ENCODE measurements at places on chromosomes 7 and 10. TPM values are rescaled to one million over a fixed set of nuclear protein-coding genes. Genes with fewer than 3 reads are reported as not detected.

Gene PPIA
- total RNA-seq, result 1,829 TPM

Gene ACTR3C
- total RNA-seq, result 23.4 TPM

Gene LRGUK
- total RNA-seq, result 4.7 TPM

Gene NAPEPLD
- total RNA-seq, result 47.8 TPM

Gene ADAM12
- 54.4 TPM for total RNA-seq

Gene STEAP2
- 11.2 TPM for total RNA-seq

Gene PILRB
- 39.7 TPM for total RNA-seq

Gene ASAH2B
- 5.8 TPM for total RNA-seq

Gene FAM25G
- not detected for total RNA-seq

Gene ENTPD1
- 28.9 TPM for total RNA-seq

Gene GPR15LG
- total RNA-seq, result 0.64 TPM

Gene BMPER
- total RNA-seq, result 19.5 TPM

Gene LOXL4
- total RNA-seq, result 5.0 TPM

Gene TEX36
- not detected for total RNA-seq

Gene ADAP1
- total RNA-seq, result 18.6 TPM

Gene CREB5
- 22.1 TPM for total RNA-seq

Gene TRIL
- total RNA-seq, result 110 TPM

Gene RAB19
- 4.7 TPM for total RNA-seq

Gene MSRB2
- total RNA-seq, result 15.4 TPM

Gene AGAP4
- total RNA-seq, result 32.6 TPM

Gene SKIDA1
- total RNA-seq, result 7.5 TPM

Gene TRIM50
- 0.18 TPM for total RNA-seq

Gene VWC2
- 0.70 TPM for total RNA-seq

Gene GNA12
- total RNA-seq, result 27.9 TPM

Gene ANK3
- 189 TPM for total RNA-seq

Gene UCN3
- total RNA-seq, result not detected

Gene EGR2
- total RNA-seq, result 0.76 TPM

Gene NUDT13
- total RNA-seq, result 0.70 TPM

Gene CPVL
- total RNA-seq, result 45.8 TPM

Gene HOXA9
- 61.6 TPM for total RNA-seq

Gene SLC16A12
- 22.7 TPM for total RNA-seq

Gene GIGYF1
- 36.3 TPM for total RNA-seq

Gene INSYN2A
- total RNA-seq, result 5.3 TPM

Gene AVPI1
- total RNA-seq, result 9.9 TPM

Gene IGF2BP3
- total RNA-seq, result 43.4 TPM

Gene ELN
- 108 TPM for total RNA-seq

Gene KCNMA1
- 8.3 TPM for total RNA-seq

Gene ASIC3
- 0.76 TPM for total RNA-seq

Gene HOXA7
- 10.2 TPM for total RNA-seq

Gene BBS9
- 38.3 TPM for total RNA-seq

Gene PPP1R17
- not detected for total RNA-seq

Gene CYP3A7
- 0.35 TPM for total RNA-seq

Gene NRCAM
- 17.8 TPM for total RNA-seq

Gene ADAM22
- total RNA-seq, result 18.6 TPM

Gene POT1
- 76.0 TPM for total RNA-seq

Gene TMEM139
- total RNA-seq, result 18.1 TPM

All from metanephros (tissue), 2 donors.